T-helper 17 cell (primary cell): ENCODE measurements at places on chromosomes 6 and 20.
A peak's percentile ranks its signal among the peaks of the same experiment; 100 is the strongest.

GRCh38 chr6:110786271-110786670 is 29.0 kb downstream of the CDK19 start:
- DNase-seq = no peak

GRCh38 chr6:27836783-27837624 is 75.2 kb downstream of the OR2B2 start:
- peak; percentile 37 for DNase-seq

- DNase-seq = no peak
Measured at GRCh38 chr6:47242483-47243386, 67.0 kb downstream of the TNFRSF21 start.

DNA sequence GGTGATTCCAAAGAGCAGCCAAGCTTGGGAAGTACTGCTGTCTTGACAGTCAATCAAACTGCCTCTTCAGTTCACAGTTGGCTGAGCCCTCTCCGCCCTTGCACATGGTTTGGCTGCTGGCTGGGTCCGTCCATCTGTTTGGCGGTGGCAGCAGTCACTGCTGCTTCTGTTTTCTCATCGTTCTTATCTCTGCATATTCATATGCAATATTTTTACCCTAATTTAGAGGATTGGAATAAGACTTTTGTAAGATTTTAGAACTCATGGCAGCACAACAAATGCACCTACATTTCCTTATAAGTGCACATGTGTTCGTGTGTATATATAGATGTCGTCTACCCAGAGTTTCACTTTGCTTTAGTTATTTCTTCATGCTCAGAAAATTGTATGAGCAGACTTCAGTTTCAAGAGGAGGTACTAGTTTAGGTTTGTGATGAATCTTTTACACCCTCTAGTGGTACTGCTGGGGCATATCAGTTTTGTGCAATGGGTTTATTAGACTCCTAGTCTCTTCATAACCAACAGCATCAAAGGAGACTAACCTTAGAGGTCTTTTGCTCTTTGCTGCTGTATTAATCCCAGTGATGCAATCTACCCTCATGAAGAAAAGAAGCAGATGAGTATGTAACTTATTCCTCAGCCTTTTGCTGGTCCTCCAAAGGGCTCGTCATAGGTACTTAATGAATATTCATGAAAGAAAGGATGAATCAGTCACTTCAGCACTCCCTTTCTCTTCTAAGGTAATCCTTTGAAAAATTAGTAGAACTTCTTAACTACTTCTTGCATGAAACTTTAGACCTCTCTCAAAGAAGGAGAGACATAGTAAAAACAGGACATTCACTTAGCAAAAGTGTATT is 44.3 kb downstream of the KHDC1L start:
- DNase-seq = no peak

GRCh38 chr6:34278833-34279232 is 30.0 kb upstream of the SMIM29 start:
- no peak for DNase-seq

DNA sequence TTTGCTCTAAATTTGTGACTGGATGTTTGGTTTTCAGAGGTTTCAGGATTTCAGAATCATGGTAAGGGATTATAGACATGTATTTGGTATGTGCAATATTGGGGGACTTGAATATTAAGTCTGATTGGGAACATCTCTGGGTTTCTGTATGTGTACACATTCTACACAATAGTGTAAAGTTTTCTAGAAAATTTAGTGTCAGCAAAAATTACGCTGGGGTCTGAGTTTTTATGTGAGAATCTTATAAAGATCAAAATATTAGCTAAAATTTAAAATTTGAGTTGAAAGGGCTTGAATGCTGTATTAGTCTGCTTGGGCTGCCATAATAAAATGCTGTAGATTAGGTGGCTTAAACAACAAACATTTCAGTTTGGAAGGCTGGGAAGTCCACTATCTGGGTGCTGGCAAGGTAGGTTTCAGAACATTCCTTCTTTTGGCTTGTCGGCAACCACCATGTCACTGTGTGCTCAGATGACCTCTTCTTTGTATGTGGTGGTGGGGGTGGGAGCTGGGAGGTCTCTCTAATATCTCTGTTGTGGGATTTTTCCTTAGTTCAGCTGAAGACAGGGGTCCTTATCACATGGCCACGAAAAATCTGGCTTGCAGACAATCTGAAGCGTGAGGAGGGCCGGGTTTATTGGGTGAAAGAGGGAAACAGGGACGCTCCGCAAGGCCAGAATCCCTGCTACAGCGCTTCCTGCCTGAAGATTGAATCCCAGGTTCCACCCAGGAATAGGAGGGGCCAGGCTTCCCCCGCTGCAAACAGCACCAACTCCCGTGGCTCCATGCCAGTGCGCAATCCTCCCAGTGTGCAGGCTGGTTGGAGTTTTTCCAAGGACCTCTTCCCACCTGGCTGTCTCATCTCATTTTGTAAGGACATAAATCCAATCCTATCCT is 299.7 kb downstream of the PLCB1 start:
- DNase-seq = no peak

DNA sequence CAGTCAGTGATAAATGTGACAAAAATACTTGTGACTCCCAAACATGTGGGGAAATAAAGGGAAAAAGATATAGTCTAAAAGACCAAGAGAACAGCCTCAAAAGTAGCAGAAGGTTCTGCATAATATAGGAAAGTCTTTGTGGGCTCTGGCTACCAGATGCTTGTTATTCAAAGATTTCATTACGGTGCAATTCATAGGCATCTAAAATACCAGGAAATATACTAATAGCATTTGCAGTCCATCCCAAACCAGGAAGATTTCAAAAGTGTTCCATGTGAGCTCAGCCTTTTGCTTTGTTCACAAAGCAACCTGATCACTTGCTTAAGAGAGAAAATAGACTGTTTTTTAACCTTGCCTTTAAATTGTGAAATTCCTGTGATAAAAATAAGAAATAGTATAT is 506.7 kb upstream of the MARCKS start:
- no peak for DNase-seq

- DNase-seq = no peak
Measured at GRCh38 chr20:56776345-56776744, 147.2 kb downstream of the TFAP2C start.

- no peak for DNase-seq
Measured at GRCh38 chr6:170034294-170034693, 256.6 kb downstream of the DLL1 start.

DNA sequence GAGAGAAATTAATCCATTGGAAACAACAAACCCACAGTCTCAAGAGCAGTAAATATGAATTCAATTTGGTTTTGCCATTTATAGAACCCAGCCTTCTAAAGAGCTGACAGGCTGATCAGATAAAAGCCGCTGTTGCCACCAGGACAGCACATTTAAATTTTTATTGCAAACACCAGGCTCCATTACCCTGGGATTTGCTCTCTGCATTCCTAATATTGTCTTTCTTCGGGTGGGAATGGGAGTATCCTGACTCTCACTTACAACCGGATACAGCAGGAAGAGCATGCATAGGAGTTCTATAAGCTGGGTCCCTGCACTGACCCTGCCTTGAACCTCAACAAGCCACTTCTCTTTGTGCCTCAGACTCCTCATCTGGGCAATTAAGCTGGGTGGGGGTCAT is 142.9 kb downstream of the LRFN2 start:
- DNase-seq = no peak

DNA sequence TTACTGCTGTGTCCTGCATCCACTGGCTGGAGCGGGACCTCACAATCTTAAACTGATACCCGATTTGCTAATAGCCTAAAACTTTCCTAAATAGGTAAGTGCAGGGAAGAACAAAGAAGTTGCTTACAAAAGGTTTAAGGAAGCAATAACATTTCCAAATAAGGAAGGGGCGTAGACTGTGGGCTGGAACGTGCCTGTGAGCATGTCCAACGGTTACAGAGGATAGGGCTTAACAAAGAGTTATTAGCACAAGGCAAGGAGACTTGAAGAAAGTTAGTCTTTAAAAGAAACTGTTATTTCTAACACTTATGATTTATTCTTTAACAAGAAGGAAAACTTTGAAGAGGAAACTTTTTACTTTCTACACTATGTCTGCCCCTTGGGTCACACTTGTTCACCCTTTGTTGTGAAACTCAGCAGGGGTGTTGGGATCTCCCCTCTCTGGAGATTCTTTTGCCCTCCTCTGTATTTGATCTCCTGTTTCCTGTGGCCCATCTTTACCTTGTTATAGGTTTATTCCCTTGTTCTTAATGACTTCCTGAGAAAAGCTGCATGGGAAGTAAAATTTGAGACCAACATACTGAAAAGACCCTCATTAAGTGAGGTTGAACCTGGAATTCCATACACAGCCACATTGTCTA is 28.7 kb downstream of the KAT14 start:
- no peak for DNase-seq

DNA sequence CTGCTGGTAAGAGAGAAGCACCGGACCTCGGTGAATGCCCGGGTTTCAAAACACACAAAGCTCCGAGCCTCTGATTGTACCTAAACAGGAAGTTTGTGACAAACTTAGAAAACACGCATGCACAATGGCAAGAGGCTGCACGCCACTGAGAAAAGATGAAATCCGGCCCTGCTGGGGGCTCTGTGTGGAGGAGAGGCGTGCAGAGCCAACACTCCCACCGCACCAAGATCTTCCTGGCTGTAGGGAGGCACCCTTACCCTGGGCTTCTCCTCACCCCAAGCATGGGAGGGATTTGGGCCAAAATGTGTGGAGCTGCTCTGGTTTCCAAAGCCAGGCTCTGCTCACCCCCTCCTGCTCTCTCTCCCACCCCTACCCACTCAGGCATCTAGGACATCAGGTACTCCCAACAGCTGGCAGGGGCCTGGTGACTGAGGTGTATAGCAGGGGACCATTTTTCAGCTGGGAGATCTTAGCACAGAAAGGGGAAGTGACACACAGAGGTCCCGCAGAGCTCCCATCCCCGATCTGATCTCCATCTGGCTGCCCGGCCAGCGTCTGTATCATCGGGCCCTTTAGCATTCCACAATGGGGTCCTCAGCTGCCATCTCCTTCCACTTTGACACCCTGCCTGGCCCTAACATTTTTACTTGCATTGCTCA is 84.2 kb downstream of the TRERF1 start:
- no peak for DNase-seq

DNA sequence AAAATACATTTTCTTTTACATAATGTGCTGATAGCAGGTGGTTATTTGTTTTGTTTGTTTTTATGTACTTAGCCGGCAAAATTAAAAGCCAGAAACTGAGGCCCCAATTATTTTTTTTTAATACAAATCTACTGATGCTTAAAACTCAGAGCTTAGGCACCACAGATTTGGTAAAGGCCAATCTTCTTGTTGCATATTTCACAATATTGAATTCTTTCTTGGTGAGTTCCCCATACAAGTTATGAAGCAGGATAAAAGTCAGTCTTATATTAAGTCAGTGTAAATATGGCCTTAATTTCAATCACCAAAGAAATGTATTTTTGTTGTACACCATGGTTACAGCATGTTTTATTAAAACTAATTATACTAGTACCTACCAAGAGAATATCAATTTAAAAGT is 16.3 kb upstream of the ZDHHC14 start:
- no peak for DNase-seq

- DNase-seq = no peak
Measured at GRCh38 chr6:155330922-155331321, 16.6 kb upstream of the TFB1M start.

GRCh38 chr6:32472781-32473375 is 33.2 kb downstream of the HLA-DRA start:
- DNase-seq = no peak

DNA sequence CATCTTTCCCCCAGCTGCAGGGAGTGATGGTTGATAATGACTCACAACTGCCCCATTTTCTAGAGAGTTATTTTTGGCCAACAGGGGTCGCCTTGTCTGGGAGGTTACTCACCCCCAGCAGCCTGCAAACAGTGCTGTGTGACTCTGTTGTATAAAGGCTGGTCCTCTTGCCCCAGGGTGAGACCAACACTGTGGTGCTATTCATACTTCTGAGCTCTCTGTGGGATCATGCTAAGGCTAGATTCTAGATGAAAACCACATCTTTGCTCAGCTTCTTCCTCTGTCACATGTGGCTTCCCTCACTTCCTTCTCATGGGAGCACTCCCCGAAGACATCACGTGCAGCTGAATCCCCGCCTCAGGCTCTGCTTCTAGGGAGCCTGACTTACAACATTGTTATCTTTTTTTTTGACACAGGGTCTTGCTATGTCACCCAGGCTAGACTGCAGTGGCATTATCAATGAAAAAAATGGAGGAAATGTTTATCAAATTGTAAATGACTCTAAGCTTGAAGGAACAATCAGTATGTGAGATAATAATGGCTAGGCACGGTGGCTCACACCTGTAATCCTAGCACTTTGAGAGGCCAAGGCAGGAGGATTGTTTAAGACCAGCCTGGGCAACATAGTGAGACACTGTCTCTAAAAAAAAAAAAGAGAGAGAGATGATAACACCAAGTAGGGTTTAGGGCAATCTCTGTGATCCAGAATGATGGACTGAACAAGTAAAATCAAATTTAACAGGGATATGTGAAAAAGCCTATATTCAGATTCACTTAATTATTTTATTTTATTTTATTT is 55.7 kb upstream of the SLC23A2 start:
- peak; percentile 61 for DNase-seq

- DNase-seq = no peak
Measured at GRCh38 chr6:112221981-112222852, 32.1 kb downstream of the LAMA4 start.

DNA sequence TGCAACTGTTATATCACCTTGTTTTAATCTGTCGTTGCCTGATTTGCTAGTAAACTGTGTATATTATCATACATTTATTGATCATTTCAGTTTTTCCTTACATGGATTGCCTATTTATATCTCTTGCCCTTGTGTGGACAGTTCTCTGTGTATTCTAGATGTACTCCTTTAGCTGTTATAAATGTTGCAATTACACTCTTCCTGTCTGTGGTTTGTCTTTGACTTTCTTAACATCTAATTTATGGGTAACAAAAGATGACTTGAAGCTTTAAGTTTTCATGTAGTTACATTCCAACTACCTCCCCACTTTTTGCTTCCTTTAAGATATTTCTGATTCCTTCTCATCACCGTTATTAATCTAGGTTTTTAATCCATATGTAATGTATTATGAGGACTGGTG is 22.6 kb downstream of the PLCB1 start:
- no peak for DNase-seq

DNA sequence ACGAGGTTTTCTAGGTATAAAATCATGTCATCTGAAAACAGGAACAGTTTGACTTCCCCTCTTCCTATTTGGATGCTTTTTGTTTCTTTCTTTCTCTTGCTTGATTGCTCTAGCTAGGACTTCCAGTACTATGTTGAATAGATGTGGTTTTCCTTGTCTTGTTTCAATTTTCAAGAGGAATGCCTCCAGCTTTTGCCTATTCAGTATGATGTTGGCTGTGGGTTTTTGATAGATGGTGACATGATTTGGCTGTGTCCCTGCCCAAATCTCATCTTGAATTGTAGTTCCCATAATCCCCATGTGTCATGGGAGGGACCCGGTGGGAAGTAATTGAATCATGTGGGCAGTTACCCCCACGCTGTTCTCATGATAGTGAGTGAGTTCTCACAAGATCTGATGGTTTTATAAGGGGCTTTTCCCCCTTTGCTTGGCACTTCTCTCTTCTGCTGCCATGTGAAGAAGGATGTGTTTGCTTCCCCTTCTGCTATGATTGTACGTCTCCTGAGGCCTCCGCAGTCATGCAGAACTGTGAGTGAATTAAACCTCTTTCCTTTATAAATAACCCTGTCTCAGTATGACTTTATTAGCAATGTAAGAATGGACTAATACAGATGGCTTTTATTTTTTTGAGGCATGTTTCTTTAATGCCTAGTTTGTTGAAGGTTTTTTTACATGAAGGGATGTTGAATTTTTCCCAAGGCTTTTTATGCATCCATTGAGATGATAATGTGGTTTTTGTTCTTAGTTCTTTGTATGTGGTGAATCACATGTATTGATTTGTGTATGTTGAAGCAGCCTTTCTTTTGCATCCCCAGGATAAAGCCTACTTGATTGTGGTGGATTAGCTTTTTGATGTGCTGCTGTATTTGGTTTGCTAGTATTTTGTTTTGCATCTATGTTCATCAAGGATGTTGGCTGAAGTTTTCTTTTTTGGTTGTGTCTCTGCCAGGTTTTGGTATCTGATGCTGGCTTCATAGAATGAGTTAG is 239.1 kb downstream of the THBS2 start:
- DNase-seq = no peak
